ENCODE measurements at places on chromosomes 12 and 14. TPM values are rescaled to one million over a fixed set of nuclear protein-coding genes. Genes with fewer than 3 reads are reported as not detected.

The SCARB1 gene
- total RNA-seq: 7.9 TPM

The PLD4 gene
- 0.11 TPM for total RNA-seq

The RHOJ gene
- not detected for total RNA-seq

The CCER1 gene
- not detected for total RNA-seq

The CELA1 gene
- 0.16 TPM for total RNA-seq

The CHGA gene
- not detected for total RNA-seq

The SLC5A8 gene
- total RNA-seq: not detected

The OS9 gene
- total RNA-seq: 138 TPM

The COL2A1 gene
- 0.32 TPM for total RNA-seq

The MAX gene
- total RNA-seq: 168 TPM

The ACOT6 gene
- not detected for total RNA-seq

The LBHD2 gene
- not detected for total RNA-seq

The AMN gene
- total RNA-seq: 0.32 TPM

The MAP1LC3B2 gene
- 0.50 TPM for total RNA-seq

The ERBB3 gene
- 0.84 TPM for total RNA-seq

The PIK3C2G gene
- not detected for total RNA-seq

The SCNN1A gene
- total RNA-seq: 0.32 TPM

The BDKRB2 gene
- total RNA-seq: not detected

The IL22 gene
- total RNA-seq: not detected

The NOVA1 gene
- 0.07 TPM for total RNA-seq

The L2HGDH gene
- total RNA-seq: 13.5 TPM

The ETNK1 gene
- 87.1 TPM for total RNA-seq

The GLS2 gene
- 0.89 TPM for total RNA-seq

The KRT1 gene
- total RNA-seq: 8.1 TPM

Data from T-helper 2 cell treated with Interferon-gamma antibody and Interleukin-4, amounts not matched to agents 100 ng/mL and 5 ng/mL, for 36 hours (primary cell).